Progenitor cell of endocrine pancreas (in vitro differentiated cells): ENCODE measurements at places on chromosomes 3 and 15.

- no peak for DNase-seq
Observed at GRCh38 chr15:35963326-35963725, 417.4 kb upstream of the DPH6 start.

DNA sequence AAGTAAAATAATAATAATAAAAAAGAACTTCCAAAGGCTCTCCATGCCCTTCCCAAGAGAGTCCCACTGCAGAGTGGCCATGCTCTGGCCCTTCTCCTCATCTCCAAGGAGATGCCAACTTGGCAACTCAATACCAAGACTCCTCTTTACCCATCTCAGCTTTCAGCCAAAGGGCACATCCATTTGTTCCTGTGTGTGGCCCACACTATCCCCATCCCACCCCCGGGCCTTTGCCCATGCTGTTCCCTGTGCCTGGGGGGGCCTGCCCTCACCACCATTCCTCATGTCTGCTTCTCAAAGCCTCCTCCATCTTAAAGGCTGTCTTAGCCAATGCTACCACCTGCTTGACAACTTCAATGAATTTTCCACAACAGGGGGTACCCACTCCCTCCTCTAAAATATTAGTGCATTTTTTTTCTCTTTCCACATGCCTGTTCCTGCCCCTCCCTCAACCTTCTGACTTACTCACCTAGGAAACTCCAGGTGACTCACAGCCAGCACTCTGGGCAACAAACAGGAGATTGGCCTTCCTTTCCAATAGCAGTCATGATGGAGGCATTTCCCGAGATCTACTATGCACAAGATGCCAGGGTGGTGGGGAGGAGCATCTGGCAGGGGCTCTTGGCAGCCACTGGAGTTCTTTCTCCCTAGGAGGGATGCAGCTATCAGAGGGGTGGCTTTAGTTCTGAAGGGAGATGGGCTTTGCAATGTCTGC, 109.4 kb upstream of the SMAD3 start:
- DNase-seq = no peak

DNA sequence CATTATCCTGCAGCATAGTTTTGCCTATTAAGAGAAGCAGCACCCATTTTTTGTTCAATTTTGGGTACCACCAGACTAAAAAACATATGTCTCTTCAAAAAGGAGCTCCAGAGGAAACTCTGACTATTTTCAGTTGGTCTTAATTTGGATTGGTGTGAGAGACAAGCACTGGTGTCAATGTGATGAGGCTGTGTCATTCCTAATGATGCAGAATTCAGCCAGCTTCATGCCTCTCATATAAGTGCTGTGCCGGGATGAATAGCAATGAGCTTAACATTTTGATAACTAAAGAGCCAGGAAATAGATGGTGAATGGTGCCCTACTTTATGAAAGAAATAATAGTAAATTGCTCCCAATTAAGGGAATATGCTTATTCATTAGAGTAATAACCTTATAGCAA, 15.9 kb downstream of the POPDC2 start:
- DNase-seq = no peak

DNA sequence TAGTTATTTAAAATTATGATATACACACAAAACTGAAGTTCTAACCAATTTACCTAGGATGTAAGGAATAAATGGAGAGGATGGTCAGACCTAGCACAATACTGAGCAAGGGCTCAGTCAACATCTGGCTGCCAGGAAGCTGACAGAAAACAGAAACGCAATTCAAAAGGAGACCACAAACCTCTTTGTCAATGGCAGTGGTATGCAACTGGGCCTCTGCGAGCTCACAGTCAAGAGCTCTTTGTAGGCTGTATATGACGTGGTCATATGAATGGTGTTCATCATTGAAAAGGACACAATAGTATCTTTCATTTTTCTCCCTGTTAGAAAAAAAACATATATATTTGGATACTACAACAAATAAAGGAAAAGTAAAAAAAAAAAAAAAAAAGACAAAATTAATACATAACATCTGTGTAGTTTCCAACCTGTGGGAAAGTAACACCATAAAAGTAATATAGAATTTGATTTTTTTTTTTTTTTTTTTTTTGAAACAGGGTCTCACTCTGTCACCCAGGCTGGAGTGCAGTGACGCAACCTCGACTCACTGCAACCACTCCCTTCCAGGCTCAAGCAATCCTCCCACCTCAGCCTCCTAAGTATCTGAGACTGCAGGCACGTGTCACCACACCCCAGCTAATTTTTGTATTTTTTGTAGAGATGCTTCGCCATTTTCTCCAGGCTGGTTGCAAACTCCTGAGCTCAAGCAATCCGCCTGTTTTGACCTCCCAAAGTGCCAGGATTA, 37.9 kb downstream of the UBR1 start:
- DNase-seq = no peak

- no peak for DNase-seq
Observed at GRCh38 chr3:170692720-170693119, 106.8 kb upstream of the SLC7A14 start.

- DNase-seq = no peak
Observed at GRCh38 chr3:176275113-176275512, 922.2 kb downstream of the TBL1XR1 start.

DNA sequence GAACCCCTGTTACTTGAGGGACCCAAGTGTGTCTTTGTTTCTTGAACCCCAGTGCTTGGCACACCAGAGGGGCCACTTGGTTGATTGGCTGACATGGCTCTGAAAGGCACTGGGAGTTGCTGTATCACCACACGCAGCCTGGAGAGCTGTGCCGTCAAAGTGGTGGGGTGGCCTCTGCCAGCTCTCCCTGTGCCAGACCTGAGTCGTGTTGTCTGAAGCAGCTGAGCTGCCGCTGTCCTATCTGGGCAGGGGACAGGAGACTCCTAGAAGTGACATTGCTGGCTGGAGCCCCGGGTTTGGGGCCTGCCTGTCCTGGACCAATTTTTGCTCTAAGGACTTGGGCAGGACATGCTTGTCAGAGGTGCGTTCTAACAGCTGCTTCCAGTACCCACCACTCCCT, 5.5 kb upstream of the SNX22 start:
- no peak for DNase-seq
